ENCODE measurements at places on chromosomes 13 and 19. TPM values are rescaled to one million over a fixed set of nuclear protein-coding genes. Genes with fewer than 3 reads are reported as not detected.

- DNase-seq: no peak
- H3K4me3 ChIP-seq: no peak overlapping the region
- no peaks in the 10 kb centered on the region for H3K4me1 ChIP-seq
These were observed 363.1 kb upstream of the DACH1 start for GRCh38 chr13:72230131-72230530.

DNA sequence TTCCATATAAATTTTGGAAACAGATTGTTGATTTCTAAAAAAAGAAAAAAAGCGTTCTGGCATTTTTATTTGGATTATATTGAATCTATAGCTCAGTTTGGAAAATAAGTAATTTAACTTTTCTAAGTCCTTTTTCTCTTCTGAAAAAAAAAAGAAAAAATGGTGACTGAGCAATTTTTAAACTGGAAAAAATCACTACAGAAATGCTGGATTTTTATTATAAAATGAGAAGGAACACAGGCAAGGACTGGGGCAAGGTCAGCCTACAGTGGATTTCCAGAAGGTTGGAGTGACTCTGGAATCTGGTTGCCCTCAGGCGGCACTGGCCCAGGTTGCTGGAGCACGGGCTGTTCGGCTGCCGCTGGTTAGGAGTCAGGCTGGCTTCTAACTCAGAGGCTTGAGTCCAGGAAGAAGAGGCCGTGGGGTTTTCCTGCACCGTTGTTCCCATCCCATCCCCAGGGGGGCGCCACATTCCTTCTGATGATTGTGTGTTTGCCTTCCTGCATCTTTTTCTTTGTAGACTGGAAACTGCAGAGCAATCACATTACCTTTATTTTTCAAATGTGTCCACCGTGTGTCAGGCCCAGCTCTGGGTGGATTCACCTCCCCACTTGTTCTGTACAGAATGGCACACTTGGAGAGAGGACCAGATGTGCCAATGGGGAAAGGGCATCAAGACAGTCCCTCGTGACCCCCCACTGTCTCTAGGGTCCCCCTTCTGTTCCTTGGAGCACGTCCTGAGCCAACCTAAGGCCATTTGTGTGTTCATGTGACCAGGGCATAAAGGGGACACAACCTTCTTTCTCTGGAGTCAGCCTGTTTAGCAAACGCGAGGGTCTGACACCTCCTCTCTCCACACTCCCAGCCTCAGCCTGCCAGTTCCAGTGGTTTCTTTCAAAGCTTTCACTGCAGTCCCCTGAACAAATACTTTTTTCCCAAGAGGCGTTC lies 44.5 kb upstream of the GTF3A start:
- peaks cover 3% of the 10 kb centered on the region for H3K4me1 ChIP-seq
- H3K27ac ChIP-seq: no peak overlapping the region
- no peaks in the 10 kb centered on the region for H3K36me3 ChIP-seq
- H3K4me3 ChIP-seq: no peak overlapping the region
- DNase-seq: peak; percentile 59

DNA sequence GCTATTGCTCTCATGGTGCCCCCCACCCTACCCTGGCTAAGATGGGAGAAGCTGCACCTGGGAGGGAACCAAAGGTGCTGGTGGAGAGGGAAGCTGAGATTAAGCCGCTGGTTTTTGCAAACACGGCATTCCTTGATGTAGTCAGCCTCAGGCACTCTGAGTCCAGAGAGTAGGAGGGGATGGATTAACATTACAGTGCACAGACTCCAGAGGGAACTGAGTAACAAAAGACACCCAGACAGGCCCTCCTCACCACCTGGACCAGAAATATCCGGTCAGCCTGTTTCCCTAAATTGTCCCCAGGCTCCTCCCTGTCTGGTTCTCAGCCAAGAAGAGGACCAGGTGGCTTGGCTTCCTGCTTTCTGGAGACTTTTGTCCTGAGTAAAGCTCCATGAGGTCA lies 28.9 kb upstream of the PABPC3 start:
- no peak overlapping the region for H3K4me3 ChIP-seq
- peaks cover 30% of the 10 kb centered on the region for H3K27me3 ChIP-seq
- no peak overlapping the region for H3K27ac ChIP-seq
- H3K36me3 ChIP-seq: no peaks in the 10 kb centered on the region
- no peak for DNase-seq
- no peaks in the 10 kb centered on the region for H3K4me1 ChIP-seq

- peaks cover 9% of the 10 kb centered on the region for H3K4me1 ChIP-seq
- no peak overlapping the region for H3K4me3 ChIP-seq
- no peak for DNase-seq
These were observed 191.2 kb downstream of the USP12 start for GRCh38 chr13:26980099-26981031.

- H3K4me1 ChIP-seq: peaks cover 73% of the 10 kb centered on the region
- peaks cover 40% of the 10 kb centered on the region for H3K27me3 ChIP-seq
- peak overlapping the region; percentile 88 for H3K4me3 ChIP-seq
- peak; percentile 44 for DNase-seq
- H3K27ac ChIP-seq: peak overlapping the region; percentile 82
- H3K36me3 ChIP-seq: peaks cover 3% of the 10 kb centered on the region
These were observed 1.8 kb upstream of the SSBP4 start for GRCh38 chr19:18417250-18418028.

DNA sequence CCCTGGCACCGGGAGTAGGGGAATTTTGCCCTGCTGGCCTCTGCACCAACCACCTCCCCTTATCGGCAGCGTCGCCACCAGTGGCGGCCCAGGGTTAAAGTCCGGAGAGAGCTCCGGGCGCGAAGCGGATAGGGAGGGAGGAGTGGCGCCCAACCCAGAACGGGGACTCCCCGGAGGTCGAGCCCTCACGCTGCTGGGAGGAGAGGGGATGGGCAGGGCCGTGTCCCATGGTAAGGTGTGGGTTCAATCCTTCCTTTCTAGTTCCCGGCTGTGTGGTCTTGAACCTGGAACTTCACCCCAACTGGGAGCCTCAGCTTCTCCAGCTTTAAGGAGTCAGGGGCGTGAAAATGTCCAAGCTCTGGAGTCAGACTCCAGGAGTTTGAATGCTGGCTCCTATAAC lies 23.3 kb upstream of the BCL3 start:
- DNase-seq: no peak
- no peaks in the 10 kb centered on the region for H3K27me3 ChIP-seq

- H3K27me3 ChIP-seq: peaks cover 27% of the 10 kb centered on the region
- no peak overlapping the region for H3K27ac ChIP-seq
- no peak for DNase-seq
These were observed 18.3 kb downstream of the FBXO27 start for GRCh38 chr19:39014037-39014436.

DNA sequence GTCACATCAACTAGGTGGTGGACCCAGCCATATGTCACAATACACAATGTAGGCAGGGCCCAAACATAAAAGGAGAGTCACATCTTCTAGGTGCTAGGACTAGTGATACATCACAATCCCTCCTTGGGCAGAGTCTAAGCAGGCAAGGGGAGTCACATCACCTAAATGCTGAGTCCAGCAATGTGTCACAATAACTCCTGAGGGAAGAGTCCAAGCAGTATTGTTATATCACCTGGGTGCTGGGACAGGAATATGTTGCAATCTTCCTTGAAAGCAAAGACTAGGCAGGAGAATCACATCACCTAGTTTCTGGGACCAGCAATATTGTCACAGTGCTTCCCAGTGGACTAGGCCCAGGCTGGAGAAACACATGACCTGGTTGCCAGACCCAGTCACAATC lies 29.4 kb upstream of the ZNF729 start:
- no peaks in the 10 kb centered on the region for H3K27me3 ChIP-seq

GRCh38 chr19:52197964-52198363 lies 8.1 kb downstream of the PPP2R1A start:
- H3K36me3 ChIP-seq: peaks cover 3% of the 10 kb centered on the region
- H3K27ac ChIP-seq: peak overlapping the region; percentile 67
- no peak for DNase-seq
- no peak overlapping the region for H3K4me3 ChIP-seq
- H3K4me1 ChIP-seq: peaks cover 25% of the 10 kb centered on the region

DNA sequence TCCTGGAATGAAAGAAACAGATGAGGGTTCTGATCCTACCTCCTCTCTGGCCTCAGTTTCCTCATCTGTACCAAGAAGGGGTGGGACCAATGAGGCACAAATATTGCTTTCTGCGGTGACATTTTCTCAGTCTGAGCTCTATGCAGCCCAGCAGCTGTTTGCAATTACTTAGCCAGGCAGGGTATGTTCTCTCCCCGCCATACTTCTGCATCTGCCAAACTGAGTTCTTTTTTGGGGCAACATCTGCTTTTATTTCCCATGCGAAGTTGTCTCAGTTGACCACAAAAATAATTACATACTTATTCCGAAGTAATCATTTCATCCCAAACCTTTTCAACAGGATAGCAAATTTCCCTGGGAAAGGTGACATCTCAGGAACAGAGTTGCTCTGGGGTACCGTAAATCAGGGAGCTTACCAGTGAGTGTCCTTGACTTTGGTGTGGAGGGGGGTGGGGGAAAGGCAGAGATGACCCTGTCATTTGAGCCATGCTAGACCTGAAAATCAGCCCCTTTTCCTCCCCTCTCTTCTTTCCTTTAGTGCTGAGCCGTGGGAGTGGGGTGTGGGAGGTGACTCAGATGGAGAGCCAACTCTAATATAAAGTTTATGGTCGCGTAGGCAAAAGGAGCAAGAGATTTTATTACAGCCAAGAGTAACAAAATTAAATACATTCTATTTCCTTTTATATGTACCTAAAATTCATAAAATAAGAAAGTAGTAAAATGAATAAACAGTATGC lies 165.7 kb upstream of the KL start:
- DNase-seq: no peak
- H3K36me3 ChIP-seq: no peaks in the 10 kb centered on the region
- H3K4me1 ChIP-seq: peaks cover 10% of the 10 kb centered on the region
- H3K27ac ChIP-seq: no peak overlapping the region
- no peak overlapping the region for H3K4me3 ChIP-seq

DNA sequence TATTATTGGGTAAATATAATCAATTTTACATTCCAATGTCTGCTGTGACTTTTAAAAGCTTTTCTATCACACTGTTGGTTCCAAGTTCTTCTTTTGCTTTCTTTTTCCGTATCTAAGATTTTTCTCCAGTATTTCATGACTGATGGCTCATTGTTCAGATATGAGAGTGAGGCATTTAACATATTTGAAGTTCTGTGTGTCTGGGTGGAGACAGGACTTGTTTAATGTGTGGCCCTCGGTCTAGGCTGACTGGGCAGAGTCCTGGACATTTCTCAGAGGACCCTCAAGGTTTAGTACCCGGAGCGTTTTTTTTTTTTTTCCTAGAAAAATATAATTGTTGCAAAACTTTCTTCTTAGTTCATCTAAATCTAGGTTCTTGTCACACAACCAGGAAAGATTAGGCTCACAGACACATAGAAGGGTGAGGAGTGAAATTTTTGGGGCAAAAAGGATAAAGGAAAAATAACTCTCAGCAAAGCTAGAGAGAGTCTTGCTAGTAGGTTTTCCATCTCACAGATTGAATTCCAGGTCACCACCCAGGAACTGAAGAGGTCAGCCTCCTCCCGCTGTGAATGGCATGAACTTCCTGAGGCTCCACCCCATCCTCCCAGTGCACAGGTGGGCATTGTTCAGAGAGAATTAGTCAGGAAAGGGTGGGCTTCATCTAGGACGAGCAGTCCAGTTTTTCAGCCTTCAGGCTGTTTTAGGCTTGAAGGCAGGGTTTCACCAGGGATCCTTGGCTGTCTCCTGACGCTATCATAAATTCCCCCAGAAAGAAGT lies 1002.4 kb upstream of the PCDH9 start:
- H3K4me1 ChIP-seq: no peaks in the 10 kb centered on the region
- no peak for DNase-seq

GRCh38 chr13:87667686-87668085 lies 3.5 kb upstream of the SLITRK5 start:
- H3K36me3 ChIP-seq: peaks cover 3% of the 10 kb centered on the region
- H3K27ac ChIP-seq: no peak overlapping the region
- no peak overlapping the region for H3K4me3 ChIP-seq
- DNase-seq: no peak
- peaks cover 4% of the 10 kb centered on the region for H3K27me3 ChIP-seq

- peaks cover 43% of the 10 kb centered on the region for H3K27me3 ChIP-seq
- no peak for DNase-seq
- H3K36me3 ChIP-seq: peaks cover 1% of the 10 kb centered on the region
- peaks cover 22% of the 10 kb centered on the region for H3K4me1 ChIP-seq
- peak overlapping the region; percentile 30 for H3K4me3 ChIP-seq
These were observed 3.4 kb downstream of the TMEM145 start for GRCh38 chr19:42316223-42317211.

GRCh38 chr19:32061315-32061714 lies 284.1 kb upstream of the ZNF507 start:
- no peak for DNase-seq
- H3K27ac ChIP-seq: no peak overlapping the region
- no peaks in the 10 kb centered on the region for H3K27me3 ChIP-seq
- no peaks in the 10 kb centered on the region for H3K36me3 ChIP-seq
- H3K4me1 ChIP-seq: no peaks in the 10 kb centered on the region
- H3K4me3 ChIP-seq: no peak overlapping the region

DNA sequence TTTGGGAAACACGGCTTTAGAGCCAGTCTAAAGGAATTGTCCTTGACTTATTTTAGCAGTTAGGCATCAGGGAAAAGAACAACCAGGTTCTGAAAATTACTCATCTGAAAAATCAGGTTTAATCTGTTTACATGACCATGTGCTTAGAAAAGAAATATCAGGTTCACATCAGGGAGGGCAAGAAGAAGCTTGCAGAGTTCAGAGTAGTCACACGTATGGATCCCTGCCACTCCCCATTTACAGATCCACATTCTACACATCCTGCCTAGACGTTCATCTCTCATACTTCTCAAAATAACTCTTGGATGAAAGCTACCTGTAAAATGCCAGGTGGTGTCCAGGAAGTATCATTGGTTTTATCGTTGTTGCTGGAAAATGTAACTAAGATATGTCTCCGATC lies 14.0 kb upstream of the PHF11 start:
- H3K27me3 ChIP-seq: no peaks in the 10 kb centered on the region
- DNase-seq: no peak
- no peaks in the 10 kb centered on the region for H3K4me1 ChIP-seq
- H3K27ac ChIP-seq: no peak overlapping the region
- H3K4me3 ChIP-seq: no peak overlapping the region

GRCh38 chr13:102580552-102581169 lies 16.1 kb upstream of the TPP2 start:
- no peak overlapping the region for H3K4me3 ChIP-seq
- H3K36me3 ChIP-seq: no peaks in the 10 kb centered on the region
- DNase-seq: peak; percentile 16
- no peak overlapping the region for H3K27ac ChIP-seq
- H3K27me3 ChIP-seq: peaks cover 8% of the 10 kb centered on the region

- no peak overlapping the region for H3K27ac ChIP-seq
- no peak overlapping the region for H3K4me3 ChIP-seq
- peak; percentile 68 for DNase-seq
- H3K36me3 ChIP-seq: no peaks in the 10 kb centered on the region
These were observed 14.9 kb downstream of the LAIR2 start for GRCh38 chr19:54517483-54517882.

Gene KIR3DL1
- total RNA-seq: 0.21 TPM

Gene ZNF563
- 8.2 TPM for total RNA-seq

Gene CA11
- 11.9 TPM for total RNA-seq

Gene ZNF627
- 8.5 TPM for total RNA-seq

Gene CPAMD8
- total RNA-seq: 0.43 TPM

Gene THSD1
- total RNA-seq: 0.35 TPM

Gene CYP2A7
- not detected for total RNA-seq

Gene REEP6
- total RNA-seq: 1.7 TPM

Gene NLRP11
- total RNA-seq: not detected

Gene RHPN2
- total RNA-seq: 0.95 TPM

Gene CCDC97
- 33.4 TPM for total RNA-seq

Gene CYP4F2
- not detected for total RNA-seq

Gene CDX2
- total RNA-seq: not detected
